ENCODE measurements at places on chromosomes 1 and 21.

DNA sequence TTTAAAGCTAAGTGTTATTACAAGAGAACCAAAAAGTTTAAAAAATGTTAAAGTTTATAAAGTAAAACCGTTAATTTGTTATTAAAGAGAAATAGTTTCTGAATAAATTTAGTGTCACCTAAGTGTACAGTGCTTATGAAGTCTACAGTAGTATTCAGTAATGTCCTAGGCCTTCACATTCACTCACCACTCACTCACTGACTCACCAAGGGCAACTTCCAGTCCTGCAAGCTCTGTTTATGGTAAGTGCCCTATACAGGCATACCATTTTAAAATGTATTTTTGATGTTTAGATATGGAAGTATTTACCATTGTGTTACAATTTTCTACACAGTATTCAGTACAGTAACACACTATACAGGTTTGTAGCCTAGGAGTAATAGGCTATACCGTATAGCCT, 60.1 kb upstream of the GCLM start:
- no peak for DNase-seq

DNA sequence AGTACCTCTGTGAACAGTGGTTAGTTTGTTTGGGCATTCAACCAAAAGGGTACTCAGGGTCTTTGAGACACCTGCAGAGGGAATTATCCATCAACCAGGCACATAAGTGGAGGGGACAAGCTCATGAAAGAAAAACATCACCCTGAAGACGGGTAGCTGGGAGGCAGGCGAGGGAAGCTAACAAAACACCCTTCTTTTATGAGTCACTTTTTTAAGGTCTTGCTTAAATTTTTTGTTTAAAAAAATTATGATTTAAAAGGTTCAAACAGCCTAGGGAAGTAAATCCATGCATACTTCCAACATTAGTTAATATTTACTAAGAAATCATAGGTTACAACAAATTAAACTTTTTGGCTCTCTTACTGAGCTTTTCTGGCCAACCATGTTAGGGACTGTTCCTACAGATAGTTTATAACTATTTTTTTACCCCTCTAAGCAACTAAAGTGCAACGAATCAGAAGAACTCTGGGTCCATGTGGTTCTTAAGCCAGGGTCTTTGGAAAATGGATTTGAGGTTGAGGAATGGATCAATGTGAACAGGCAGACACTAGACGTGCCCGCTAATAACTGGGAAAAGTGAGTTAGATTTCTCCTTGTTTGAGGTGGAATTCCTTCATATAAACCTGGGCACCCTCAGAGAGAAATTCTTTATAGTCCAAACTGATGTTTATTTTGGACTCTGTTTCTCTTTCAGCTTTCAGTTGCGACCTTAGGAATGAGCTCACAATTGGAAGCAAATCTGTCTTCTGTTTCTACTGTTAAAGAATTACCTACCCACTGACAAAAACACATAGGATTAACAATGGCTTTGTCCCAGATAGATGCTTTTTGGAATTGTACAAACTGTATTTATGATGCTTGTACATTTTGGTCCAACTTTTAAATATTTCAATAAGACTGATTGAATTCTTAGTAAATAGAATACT, 123.0 kb downstream of the LYPLAL1 start:
- DNase-seq = no peak

- no peak for DNase-seq
Measured at GRCh38 chr1:178986204-178986603, 39.5 kb upstream of the FAM20B start.

- DNase-seq = no peak
Measured at GRCh38 chr1:116737855-116738321, 16.3 kb upstream of the CD2 start.

DNA sequence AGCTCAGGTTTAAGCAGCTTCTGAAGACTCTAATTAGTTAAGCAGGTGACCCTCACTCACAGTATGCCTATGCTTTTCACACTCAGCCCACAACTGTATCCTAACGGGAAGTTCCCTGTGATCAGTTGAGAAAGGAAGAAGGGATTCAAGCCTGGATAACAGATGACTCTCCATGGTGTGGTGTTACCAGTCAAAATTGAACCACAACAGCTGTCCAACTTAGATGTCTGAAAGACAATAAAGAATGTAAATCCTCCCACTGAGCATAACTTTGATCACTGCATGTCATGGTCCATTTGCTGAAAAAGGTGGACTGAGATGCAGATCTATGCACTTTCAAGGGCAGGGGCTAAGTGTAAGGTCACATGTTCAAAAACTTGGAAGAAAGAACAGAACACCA, 32.3 kb upstream of the DIPK1A start:
- DNase-seq = no peak

- DNase-seq = no peak
Measured at GRCh38 chr1:193787061-193787460, 600.6 kb upstream of the B3GALT2 start.

- DNase-seq = peak; percentile 35
Measured at GRCh38 chr1:58841455-58841854, 57.6 kb upstream of the JUN start.

GRCh38 chr1:149879556-149879955, 19.8 kb upstream of the BOLA1 start:
- no peak for DNase-seq

- DNase-seq = no peak
Measured at GRCh38 chr1:241962153-241962552, 4.6 kb downstream of the BECN2 start.

GRCh38 chr1:76713535-76713934, 153.7 kb upstream of the ST6GALNAC5 start:
- DNase-seq = no peak

DNA sequence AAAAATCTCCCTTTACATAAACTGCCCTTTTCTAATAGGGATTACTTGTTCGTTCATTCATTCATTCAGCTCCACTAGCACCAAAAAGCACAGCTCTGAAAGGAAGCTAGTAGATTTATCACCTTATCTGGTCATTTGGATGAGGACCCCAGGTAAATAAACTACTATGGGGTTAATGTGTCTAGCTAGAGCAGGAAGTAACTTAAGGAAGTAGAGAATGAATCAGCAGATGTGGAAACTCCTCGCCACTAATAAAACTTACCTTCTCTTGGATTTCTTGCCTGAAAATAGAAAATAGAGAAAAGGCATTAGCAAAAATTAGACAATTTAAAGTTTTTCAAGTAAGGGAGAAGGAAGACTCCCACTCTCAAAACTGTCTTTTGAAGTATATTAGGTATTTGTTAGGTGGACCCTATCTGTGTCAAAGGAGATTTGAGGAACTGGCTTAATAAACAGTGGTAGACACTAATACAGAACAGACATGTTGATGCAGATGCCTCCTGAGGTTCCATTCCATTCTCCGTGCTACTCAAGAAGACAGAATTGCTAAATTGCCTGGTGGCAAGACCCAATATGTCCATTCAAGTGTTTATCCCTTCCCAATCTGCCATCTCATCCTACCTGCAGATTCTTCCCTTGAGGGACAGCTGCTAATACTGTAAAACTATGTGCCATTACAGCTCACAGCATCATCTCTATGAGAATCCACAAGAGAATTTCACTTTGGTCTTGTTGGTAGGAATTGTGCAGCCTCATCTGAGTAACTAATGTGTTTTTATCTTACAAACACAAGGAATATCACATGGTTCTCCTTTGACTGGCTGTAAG, 14.9 kb downstream of the SELL start:
- DNase-seq = no peak
